ENCODE measurements at places on chromosomes 5 and 9.

GRCh38 chr5:2017540-2018389, 135.0 kb upstream of the IRX4 start:
- no peak for DNase-seq

- no peak for DNase-seq
These were observed 158.5 kb downstream of the TRPM6 start for GRCh38 chr9:74729136-74729695.

DNA sequence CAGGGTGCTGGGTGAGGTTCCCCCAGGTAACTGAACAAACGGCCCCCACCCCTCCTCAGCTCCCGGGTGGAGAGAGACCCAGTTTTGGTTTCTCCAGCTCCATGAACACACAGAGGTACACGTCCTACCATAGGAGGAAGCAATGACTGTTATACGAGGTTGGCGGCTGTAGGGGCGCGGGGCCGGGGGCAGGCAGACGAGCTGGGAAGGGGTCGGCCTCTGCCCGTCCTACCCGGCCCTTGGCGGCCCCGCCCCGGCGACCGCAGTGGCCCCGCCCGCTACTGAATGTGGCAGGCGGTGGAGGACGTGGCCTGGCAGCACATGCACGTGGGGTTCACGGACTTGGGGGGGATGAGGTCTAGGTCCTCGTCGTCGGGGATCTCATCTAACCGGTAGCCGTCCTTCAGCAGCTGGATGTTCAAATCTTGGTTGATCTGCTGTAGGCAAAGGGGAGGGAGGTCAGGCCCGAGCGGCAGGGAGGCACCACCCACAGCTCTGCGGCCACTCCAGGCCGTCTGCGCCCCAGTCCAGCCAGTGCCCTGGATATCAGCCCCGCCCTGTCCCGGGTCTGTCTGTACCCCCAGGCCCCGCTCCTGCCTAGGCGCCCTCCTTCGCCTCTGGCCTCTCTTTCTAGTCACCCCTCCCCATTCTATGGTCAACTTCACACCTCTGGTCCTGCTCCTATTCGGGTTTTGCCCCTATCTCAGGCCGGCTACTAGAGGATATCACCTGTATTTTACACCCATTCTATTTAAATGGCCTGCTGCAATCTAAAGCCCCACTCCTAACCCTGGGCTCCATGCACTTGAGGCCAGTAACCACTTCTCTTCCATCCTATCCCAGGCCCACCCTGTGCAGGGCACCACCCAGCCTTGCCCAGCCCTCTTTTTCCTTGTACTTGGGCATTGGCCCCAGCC, 24.2 kb upstream of the MYORG start:
- no peak for DNase-seq

DNA sequence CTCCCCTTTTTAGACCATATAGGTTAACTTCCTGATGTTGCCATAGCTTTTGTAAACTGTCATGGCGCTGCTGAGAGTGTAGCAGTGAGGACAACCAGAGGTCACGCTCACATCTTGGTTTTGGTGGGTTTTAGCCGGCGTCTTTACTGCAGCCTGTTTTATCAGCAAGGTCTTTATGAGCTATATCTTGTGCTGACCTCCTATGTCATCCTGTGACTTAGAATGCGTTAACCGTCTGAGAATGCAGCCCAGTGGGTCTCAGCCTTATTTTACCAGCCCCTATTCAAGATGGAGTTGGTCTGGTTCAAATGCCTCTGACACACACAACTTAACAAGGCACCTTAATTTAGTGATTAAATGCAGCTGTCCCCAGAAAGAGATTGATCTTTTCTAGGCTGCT, 23.9 kb upstream of the KDM4C start:
- DNase-seq, result no peak

DNA sequence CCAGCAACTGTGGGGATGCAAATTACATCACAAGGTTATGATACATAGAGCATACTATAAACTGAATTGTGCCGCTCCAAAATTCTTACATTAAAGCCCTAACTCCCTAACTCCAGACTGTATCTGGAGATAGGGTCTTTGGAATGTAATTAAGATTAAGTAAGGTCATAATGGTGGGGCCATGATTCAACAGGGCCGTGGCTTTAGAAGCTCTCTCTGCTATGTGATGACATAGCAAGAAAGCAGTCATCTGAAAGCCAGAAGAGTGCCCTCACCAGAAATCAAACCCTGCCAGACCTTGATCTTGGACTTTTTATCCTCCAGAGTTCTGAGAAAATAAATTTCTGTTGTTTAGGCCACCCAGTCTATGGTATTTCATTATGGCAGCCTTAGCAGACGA, 123.9 kb downstream of the FBXL17 start:
- no peak for DNase-seq

DNA sequence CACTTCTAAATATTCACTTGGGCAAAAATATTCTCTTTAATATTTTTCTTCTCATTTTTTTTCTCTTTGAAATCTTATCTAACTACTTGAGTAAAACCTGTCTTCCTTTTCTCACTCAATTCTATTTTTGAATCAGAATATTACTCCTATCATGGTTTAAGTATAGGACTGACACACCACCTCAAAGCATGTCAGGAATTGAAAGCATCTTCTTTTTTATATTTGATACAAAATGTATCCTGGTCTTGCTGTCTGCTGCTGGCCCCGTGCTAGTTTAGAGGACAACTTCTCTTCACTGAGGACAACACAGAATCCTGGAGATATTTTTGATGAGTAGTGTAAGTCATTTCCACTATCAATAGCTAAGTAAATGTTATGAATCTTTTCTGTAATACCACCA, 383.6 kb downstream of the GADD45G start:
- DNase-seq, result no peak

DNA sequence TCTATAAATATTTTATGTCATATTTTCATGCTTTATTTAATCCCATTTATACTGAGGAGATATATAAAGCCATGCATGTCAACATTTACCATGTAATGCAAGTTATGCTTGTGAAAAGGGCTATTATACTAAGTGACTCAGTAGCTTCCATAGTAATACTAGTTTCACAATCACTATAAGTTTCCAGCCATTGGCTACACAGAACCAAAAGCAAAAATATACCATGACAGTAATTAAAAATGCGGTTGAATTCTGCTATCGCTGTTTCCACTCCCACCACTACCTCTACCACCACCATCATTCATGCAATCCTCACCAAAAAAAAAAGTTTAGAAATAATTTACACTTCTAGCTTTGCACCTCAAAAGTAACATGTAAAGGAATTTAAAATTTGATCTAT, 60.2 kb downstream of the MLLT3 start:
- no peak for DNase-seq

DNA sequence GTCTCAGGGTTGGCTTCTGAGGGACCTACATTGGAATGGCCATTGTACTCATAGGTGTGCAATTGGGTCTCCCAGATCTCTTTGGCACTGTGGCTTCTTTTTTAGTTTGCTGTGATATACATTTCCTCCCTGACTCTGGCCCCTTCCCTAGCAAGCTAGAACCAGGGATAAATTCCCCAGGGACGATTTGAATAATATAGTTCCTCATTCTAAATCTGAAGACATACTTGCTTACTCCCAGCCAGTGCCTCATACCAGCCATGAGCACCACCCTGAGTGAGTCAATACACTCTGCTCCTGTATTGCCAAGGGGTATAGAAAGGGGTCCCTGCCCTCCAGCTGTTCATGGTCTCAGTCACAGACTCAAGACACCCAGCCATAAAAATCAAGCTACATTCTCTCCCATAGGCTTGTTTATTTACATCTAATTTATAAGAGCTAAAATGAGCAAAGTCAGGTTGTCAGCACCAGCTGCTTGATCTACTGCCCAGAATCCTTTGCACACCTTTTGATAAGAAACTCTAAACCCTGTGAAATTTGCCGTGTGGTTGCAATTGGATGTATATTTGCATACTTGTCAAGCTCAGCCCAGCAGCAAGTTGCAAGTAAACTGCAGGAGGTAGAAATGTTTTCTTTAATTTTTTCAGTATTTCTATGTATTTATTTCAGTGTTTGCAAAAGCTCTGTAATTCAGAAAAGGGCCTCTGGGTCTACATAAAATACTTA, 219.9 kb upstream of the IRX1 start:
- DNase-seq, result no peak

- no peak for DNase-seq
These were observed 12.4 kb upstream of the SUB1 start for GRCh38 chr5:32572778-32573480.

DNA sequence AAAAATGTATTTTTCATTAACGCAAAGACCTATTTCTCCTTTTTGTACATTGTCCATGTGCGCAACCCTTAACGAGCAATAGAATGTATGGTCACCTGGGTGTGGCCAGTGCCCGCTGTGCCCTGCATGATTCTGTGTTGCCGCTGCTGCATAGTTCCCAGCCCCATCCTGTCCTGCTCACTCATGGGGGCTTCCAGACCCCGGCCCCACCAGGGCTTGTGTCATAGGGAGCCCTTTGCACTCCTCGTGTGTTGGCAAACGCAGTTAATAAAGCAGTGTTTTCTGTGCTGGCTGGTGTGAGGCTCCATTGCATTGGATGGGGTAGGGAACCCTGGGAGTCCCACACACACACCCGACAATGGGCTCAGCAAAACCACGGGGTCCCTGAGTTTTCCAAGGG, 49.7 kb downstream of the SAR1B start:
- no peak for DNase-seq

DNA sequence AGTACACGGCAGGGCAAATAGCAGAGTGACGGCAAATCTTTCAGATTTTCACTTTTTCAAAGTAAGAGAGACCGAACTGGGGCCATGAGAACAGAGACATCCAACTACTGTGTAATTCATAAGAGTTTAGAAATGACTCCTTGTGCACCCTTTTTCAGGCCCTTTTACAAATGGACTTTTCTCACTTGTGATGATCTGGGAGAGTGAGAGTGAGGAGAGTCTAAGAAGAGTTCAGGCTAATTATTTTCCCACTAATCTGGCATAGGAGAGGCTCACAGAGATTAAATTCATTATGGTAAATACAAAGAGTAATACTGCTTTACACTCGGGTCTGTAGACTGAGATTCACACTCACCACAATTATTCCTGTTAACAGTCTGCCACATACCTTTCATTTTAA, 880 bp upstream of the CCNG1 start:
- no peak for DNase-seq

- no peak for DNase-seq
These were observed 50.0 kb upstream of the RAI14 start for GRCh38 chr5:34606101-34606500.

DNA sequence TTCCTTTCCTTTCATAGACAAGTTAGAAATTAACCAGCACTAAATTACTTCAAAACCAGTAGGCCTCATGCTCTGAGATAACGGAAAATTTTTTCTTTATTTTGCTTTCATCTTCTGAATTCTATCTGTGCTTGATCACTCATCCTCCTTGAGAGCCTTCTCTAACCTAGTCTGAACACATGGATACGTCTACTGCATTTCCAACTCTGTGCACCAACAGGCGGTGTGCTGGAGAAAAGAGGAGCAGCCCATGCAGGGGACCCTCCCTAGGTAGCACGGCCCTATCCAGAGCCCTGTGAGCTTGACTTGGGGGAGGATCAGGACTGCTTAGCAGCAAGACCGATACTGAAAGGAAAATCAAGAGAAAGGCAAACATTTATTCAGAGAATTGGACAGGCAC, 149.8 kb downstream of the AUH start:
- DNase-seq, result no peak

Measured in glutamatergic neuron (in vitro differentiated cells).